ENCODE measurements at places on chromosomes 7 and 10.

DNA sequence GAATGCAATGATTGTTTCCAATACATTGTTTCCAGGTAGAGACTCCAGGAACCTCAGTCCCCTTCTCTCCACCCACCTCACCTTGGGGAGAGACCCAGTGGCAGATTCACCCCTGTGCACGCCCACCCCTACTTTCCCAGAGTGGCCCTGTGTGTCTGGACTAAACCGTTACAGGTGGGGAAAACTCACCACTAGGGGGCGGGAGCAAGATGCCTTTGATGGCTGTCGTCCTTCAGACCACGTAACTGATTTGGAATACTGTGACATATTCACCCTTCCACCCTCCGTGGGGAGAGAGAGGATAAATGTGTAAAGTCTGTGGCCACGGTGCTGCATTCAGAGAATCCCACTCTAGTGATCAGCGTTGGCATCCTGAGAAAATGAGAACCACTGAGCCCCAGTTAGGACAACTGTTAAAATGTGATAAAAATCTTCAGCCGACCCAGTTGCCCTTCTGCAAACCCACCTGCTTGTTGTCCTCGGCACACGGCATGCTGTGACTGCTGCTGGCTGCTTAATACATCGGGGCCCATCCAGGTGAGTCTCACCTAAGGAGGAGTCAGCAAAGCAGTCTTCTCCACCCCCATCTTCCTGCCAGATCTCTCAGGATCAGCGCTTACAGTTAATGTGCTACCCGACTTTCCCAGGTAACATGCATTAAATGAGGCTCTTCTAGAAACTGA, 41.5 kb upstream of the NMT2 start:
- DNase-seq: peak; percentile 71

GRCh38 chr7:68176974-68177373, 1180.3 kb downstream of the TYW1 start:
- no peak for DNase-seq

- no peak for DNase-seq
Measured at GRCh38 chr10:4359003-4359402, 467.0 kb upstream of the AKR1E2 start.

DNA sequence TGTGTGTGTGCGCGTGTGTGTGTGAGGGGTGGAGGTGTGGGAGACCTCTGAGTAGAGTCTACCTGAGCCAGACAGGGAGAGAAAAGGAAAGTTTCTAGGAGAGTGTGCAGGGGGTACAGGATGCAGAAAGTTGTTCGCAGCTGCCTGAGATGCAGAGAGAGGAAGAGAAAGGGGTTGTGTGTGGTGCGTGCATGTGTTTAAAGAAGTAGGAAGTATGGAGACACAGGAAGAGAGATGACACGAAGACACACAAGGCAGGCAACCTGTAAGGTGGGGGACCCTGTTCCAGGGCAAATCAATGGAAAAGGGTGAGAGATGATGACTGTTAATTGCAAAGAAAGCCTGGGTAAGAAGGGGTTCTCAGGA, 52.2 kb downstream of the C10orf105 start:
- peak; percentile 21 for DNase-seq

GRCh38 chr10:68423522-68423921, 16.4 kb upstream of the RUFY2 start:
- no peak for DNase-seq
